HCT116 (cell line): ENCODE measurements at places on chromosomes 12 and 14.
A peak's percentile ranks its signal among the peaks of the same experiment; 100 is the strongest.

DNA sequence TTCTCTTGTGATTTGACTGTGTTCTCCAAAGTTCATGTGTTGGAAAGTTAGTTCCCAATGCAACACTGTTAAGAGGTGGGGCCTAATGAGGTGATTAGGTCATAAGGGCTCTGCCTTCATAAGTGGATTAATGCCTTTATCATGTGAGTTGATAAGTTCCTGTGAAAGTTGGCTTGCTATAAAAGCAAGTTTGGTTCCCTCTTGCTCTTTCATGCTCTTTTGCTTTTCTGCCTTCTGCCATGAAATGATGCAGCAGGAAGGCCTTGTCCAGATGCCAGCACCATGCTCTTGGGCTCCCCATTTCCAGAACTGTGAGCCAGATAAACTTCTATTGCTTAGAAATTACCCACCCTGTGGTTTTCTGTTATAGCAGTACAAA, 41.9 kb downstream of the SLC16A7 start:
- H3K27me3 ChIP-seq: no peaks in the 10 kb centered on the region
- no peaks in the 10 kb centered on the region for H3K36me3 ChIP-seq
- no peaks in the 10 kb centered on the region for H3K4me1 ChIP-seq

DNA sequence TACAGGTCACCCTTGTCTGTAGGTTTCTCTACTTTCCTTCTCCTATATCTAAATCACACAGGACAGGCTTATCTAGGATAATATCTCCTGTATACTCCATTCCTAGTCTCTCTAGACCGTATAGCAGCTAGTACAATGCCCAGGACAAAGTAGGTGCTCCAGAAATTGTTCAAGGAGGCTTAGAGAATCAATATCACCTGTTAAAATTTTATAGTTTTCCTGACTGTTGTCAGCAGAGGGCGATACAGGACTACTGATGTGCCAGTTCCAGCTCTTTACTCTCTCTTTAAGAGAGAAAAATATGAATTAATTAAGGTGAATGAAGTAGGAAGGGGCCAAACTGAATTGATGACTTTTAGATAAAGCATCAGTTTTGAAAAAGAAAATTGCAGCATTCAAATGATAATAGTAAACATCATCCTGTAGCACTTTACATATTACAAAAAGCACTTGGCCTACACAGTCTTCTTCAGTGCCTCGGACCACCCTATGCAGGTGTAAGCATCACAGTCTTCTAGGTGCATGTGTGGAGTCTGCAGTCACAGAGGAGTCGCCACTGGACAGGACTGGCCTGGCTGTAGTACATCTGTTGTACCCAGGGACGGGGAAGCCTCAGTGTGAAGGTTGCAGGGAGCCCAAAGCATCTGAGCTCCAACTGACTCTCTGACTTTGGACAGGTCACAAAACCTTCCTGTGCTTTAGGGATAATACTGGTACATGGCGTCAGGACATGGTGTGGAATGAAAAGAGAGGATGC, 61.9 kb upstream of the MAX start:
- no peaks in the 10 kb centered on the region for H3K4me1 ChIP-seq
- no peaks in the 10 kb centered on the region for H3K36me3 ChIP-seq
- H3K4me3 ChIP-seq: no peak overlapping the region
- no peak overlapping the region for H3K27ac ChIP-seq
- H3K27me3 ChIP-seq: no peaks in the 10 kb centered on the region
- DNase-seq: peak; percentile 51

DNA sequence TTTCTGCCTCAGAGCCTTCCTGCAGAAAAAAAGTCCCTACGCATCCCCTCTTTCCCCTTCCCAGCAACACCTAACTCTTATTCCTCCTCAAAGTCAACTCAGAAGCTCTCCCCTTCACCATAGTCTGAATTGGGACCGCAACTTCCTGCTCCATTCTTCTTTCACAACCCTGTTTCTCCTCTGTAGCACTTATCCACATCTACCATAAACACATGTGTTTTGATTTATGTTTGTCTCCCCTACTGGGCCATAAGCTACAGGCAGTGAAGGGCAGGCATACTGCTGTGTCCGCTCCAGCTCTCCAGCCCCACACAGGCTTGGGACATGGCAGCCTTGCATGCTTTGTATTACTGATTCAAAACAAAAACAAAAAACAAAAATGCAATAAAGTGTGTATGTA, 5.9 kb downstream of the SDR9C7 start:
- H3K4me3 ChIP-seq: no peak overlapping the region
- DNase-seq: no peak
- H3K27me3 ChIP-seq: no peaks in the 10 kb centered on the region; the same call in 1 of the 2 replicates
- H3K27ac ChIP-seq: no peak overlapping the region
- no peaks in the 10 kb centered on the region for H3K36me3 ChIP-seq

GRCh38 chr14:36997843-36998242, 174.6 kb downstream of the SLC25A21 start:
- H3K27me3 ChIP-seq: no peaks in the 10 kb centered on the region
- peaks cover 7% of the 10 kb centered on the region for H3K4me1 ChIP-seq
- no peak overlapping the region for H3K27ac ChIP-seq
- H3K36me3 ChIP-seq: no peaks in the 10 kb centered on the region
- DNase-seq: no peak

GRCh38 chr14:66426451-66426850, 59.7 kb upstream of the CCDC196 start:
- H3K36me3 ChIP-seq: no peaks in the 10 kb centered on the region
- H3K27me3 ChIP-seq: no peaks in the 10 kb centered on the region
